ENCODE measurements at places on chromosomes 5 and 9.

- peaks cover 9% of the 10 kb centered on the region for H3K27me3 ChIP-seq
- H3K4me3 ChIP-seq = no peak overlapping the region
- DNase-seq = no peak
- H3K27ac ChIP-seq = no peak overlapping the region
- no peaks in the 10 kb centered on the region for H3K4me1 ChIP-seq
- no peaks in the 10 kb centered on the region for H3K36me3 ChIP-seq
These were observed 172.7 kb upstream of the RFX3 start for GRCh38 chr9:3698531-3698930.

- peaks cover 9% of the 10 kb centered on the region for H3K4me1 ChIP-seq
- H3K27ac ChIP-seq = peak overlapping the region; percentile 35
- H3K4me3 ChIP-seq = peak overlapping the region; percentile 85
- DNase-seq = peak; percentile 32
- peaks cover 3% of the 10 kb centered on the region for H3K27me3 ChIP-seq
These were observed 791 bp downstream of the SLC2A8 start for GRCh38 chr9:127397646-127398274.

GRCh38 chr5:144156767-144157171 lies 13.7 kb downstream of the YIPF5 start:
- H3K27me3 ChIP-seq = no peaks in the 10 kb centered on the region
- H3K36me3 ChIP-seq = peaks cover 3% of the 10 kb centered on the region
- no peak for DNase-seq
- H3K27ac ChIP-seq = peak overlapping the region; percentile 38
- H3K4me3 ChIP-seq = no peak overlapping the region

GRCh38 chr9:110940951-110941557 lies 97.2 kb downstream of the LPAR1 start:
- H3K4me3 ChIP-seq = no peak overlapping the region
- DNase-seq = no peak
- no peaks in the 10 kb centered on the region for H3K27me3 ChIP-seq

- H3K27ac ChIP-seq = no peak overlapping the region
- H3K36me3 ChIP-seq = no peaks in the 10 kb centered on the region
These were observed 126.0 kb upstream of the TMEM161B start for GRCh38 chr5:88394536-88395175.

DNA sequence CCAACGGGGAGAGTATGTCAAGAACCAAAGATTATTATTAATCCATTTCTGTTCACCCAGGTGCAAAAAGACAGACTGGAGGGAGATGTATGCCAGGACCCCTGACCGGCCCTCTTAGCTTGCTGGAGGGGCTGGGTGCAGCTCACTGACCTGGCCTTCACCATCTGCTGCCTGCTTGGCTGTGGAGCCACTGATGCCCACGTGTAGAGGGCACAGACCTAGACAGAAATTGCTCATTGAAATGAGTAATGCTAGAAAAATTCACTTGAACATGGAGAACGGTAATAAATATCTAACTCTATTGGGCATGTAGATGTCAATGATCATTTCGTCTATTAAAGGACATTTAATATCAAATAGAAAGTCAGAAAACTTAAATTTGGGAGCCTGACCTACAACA lies 58.8 kb upstream of the ERCC6L2 start:
- peaks cover 7% of the 10 kb centered on the region for H3K36me3 ChIP-seq
- no peak overlapping the region for H3K4me3 ChIP-seq
- H3K4me1 ChIP-seq = no peaks in the 10 kb centered on the region
- peaks cover 2% of the 10 kb centered on the region for H3K27me3 ChIP-seq

- H3K4me3 ChIP-seq = no peak overlapping the region
- DNase-seq = no peak
- H3K27ac ChIP-seq = peak overlapping the region; percentile 14
- no peaks in the 10 kb centered on the region for H3K27me3 ChIP-seq
These were observed 22.2 kb downstream of the PIK3R1 start for GRCh38 chr5:68237715-68238114.

- H3K4me1 ChIP-seq = no peaks in the 10 kb centered on the region
- H3K4me3 ChIP-seq = no peak overlapping the region
- no peak overlapping the region for H3K27ac ChIP-seq
- H3K27me3 ChIP-seq = peaks cover 8% of the 10 kb centered on the region
These were observed 45.9 kb upstream of the HMCN2 start for GRCh38 chr9:130219661-130220096.

- no peaks in the 10 kb centered on the region for H3K27me3 ChIP-seq
- peaks cover 6% of the 10 kb centered on the region for H3K4me1 ChIP-seq
- H3K36me3 ChIP-seq = no peaks in the 10 kb centered on the region
- H3K4me3 ChIP-seq = peak overlapping the region; percentile 89
- no peak for DNase-seq
- peak overlapping the region; percentile 24 for H3K27ac ChIP-seq
These were observed 720 bp downstream of the NUDT12 start for GRCh38 chr5:103561685-103562452.

- no peak overlapping the region for H3K27ac ChIP-seq
- peaks cover 21% of the 10 kb centered on the region for H3K27me3 ChIP-seq
- no peak for DNase-seq
- H3K36me3 ChIP-seq = no peaks in the 10 kb centered on the region
- H3K4me1 ChIP-seq = no peaks in the 10 kb centered on the region
- H3K4me3 ChIP-seq = no peak overlapping the region
These were observed 210.2 kb downstream of the TSSK1B start for GRCh38 chr5:113224605-113225065.

- no peak for DNase-seq
- H3K27ac ChIP-seq = no peak overlapping the region
- H3K36me3 ChIP-seq = no peaks in the 10 kb centered on the region
- no peak overlapping the region for H3K4me3 ChIP-seq
- peaks cover 11% of the 10 kb centered on the region for H3K27me3 ChIP-seq
These were observed 286.4 kb upstream of the DMAC1 start for GRCh38 chr9:8085986-8086385.

DNA sequence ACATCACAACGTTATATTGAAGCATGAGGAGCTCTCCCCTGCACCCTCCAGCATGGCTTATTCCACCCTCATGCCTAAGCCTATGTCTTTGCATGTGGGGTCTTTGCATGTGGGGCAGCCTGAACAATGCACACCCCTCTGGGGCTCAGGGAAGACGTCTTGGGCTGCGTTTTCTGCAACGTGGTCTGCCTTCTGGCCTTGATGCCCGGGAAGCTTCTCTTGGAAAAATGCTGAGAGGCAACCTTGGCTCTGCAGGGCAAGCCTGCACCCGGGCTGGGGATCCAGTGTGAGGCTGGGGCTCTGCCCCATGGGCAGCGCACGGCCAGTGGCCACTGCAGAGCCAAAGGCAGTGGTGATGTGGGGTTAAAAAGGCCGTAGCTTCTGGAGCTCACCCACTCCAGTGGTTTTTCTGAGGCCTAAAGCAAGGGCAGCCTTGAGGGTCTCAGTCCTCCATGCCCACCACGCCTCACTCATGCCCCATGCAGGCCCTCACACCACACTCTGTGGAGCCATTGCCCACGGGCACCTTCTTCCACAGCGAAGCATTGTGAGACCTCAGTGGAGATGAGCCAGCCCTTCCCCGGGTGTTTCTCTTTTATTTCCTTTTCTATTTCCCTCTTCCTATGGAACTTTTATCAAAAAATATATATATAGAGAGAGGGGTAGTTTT lies 112.2 kb downstream of the MRPL36 start:
- no peaks in the 10 kb centered on the region for H3K36me3 ChIP-seq
- no peak for DNase-seq
- no peaks in the 10 kb centered on the region for H3K4me1 ChIP-seq
- no peak overlapping the region for H3K27ac ChIP-seq

DNA sequence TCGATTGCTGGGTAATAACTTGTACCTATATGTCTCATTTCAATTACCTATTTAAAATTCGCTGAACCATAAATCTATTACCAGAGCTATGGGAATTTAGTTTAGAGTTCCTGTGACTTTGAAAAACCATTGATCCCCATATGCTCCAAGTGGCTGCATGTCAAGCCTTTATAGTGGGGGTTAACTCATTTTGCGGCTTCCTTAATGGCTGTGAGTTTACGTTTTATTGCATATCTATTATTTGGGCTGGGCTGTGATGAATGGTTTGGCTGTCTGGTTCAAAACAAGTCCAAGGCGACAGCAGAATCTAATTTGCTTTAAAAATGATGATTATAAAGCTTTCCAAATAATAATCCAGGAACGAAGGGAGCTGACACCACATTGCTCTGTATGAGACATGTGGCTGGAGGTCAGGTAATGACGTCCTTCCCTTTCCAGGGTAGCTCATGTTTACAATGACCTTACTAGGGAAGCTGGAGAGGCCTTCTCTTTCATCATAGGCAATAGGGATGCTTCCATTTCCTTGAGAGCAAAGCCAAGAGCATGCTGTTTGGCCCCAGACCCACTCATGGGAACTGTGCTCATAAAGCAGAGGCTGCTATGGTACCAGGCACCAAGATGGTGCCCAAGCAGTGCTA lies 258.3 kb downstream of the HSPA4 start:
- H3K27me3 ChIP-seq = peaks cover 11% of the 10 kb centered on the region
- H3K4me1 ChIP-seq = no peaks in the 10 kb centered on the region

DNA sequence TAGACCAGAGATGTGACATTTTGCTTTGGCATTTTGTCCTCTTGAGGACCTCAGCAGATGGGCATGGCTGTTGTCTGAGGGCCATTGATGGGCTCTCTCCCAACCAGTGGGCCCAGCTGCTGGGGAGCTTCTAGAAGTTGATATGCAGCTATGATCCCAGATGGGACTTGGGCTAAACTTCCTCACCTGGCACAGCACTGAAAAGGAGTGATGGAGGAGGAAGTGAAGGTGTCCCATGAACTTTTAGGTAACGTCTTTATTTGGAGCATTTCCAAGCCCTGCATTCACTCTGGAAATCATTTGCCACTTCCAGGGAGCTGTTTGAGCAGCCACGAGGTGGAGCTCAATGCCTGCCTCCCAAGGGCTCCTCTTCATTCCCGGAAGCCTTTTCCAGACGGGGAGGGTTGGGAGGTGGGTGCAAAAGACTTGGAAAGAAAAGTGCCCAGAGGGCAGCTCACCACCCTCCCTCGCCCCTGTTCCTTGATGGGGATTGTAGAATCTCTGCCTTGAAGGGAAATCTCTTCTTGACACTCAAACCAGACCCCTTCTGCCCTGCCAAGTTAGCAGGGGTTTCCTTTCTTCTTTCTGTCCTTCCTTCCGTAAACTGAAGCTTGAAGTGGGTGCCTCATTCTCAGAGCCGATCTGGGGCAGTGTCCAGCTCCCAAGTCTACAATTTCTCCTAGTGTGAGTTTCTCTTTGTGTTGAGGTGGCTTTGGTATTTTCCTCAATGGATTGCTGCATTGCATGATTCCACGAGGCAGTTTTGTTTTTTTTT lies 18.1 kb upstream of the NEUROG1 start:
- peaks cover 36% of the 10 kb centered on the region for H3K27me3 ChIP-seq
- H3K27ac ChIP-seq = no peak overlapping the region
- peaks cover 1% of the 10 kb centered on the region for H3K36me3 ChIP-seq
- no peak for DNase-seq
- no peak overlapping the region for H3K4me3 ChIP-seq

DNA sequence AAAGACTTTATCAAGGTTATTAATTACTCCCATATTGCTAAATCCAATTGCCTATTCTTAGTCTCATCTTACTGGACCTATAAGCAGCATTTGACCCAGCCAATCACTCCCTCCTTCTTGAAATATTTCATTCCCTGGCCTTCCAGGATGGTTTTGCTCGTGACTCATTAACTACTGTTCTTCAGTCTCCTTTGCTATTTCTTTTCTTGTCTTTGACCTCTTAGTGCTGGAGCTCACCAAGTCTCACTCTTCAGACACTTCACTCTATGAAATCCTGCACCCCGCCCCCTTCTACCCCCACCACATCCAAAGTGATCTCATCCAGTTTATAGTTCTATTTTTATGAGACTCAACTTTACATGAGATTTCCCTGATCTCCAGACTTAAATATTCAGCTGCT lies 803.1 kb upstream of the WWC1 start:
- no peak overlapping the region for H3K27ac ChIP-seq
- H3K36me3 ChIP-seq = no peaks in the 10 kb centered on the region
- H3K4me3 ChIP-seq = no peak overlapping the region
- H3K4me1 ChIP-seq = no peaks in the 10 kb centered on the region

- no peak for DNase-seq
- H3K4me1 ChIP-seq = peaks cover 18% of the 10 kb centered on the region
- no peaks in the 10 kb centered on the region for H3K36me3 ChIP-seq
- peaks cover 35% of the 10 kb centered on the region for H3K27me3 ChIP-seq
- H3K27ac ChIP-seq = no peak overlapping the region
- no peak overlapping the region for H3K4me3 ChIP-seq
These were observed 47.8 kb upstream of the IER5L start for GRCh38 chr9:129225815-129226214.

- H3K4me1 ChIP-seq = no peaks in the 10 kb centered on the region
- no peak overlapping the region for H3K27ac ChIP-seq
- H3K27me3 ChIP-seq = peaks cover 6% of the 10 kb centered on the region
These were observed 51.6 kb upstream of the LIFR start for GRCh38 chr5:38607930-38608564.

DNA sequence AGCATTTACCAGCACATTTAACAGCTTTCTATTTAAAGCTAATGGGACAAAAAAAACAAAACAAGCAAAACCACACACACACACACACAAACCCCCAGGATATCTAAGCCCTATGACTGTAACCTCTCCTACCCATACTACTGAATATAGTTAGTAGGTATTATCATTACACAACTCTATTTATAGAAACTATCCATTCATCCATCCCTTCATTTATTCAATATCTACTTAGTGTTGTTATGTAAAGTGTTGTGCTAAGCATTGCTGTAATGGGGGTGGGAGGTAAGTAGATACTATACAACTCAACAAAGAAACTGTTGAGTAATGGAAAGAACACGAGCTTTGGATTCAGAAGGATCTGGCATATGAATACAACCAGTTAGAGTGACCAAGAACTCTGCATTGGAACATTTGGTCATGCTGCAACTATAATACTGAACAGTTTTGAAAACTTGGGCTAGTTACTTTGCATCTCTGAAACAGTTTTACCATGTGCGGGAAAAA lies 82.3 kb upstream of the ZNF608 start:
- no peak for DNase-seq
- H3K27ac ChIP-seq = no peak overlapping the region
- H3K4me3 ChIP-seq = no peak overlapping the region
- H3K36me3 ChIP-seq = no peaks in the 10 kb centered on the region

- peaks cover 68% of the 10 kb centered on the region for H3K4me1 ChIP-seq
- no peaks in the 10 kb centered on the region for H3K27me3 ChIP-seq
- peak; percentile 35 for DNase-seq
- peak overlapping the region; percentile 12 for H3K4me3 ChIP-seq
These were observed 187.9 kb downstream of the PALM2AKAP2 start for GRCh38 chr9:109967651-109968642.

DNA sequence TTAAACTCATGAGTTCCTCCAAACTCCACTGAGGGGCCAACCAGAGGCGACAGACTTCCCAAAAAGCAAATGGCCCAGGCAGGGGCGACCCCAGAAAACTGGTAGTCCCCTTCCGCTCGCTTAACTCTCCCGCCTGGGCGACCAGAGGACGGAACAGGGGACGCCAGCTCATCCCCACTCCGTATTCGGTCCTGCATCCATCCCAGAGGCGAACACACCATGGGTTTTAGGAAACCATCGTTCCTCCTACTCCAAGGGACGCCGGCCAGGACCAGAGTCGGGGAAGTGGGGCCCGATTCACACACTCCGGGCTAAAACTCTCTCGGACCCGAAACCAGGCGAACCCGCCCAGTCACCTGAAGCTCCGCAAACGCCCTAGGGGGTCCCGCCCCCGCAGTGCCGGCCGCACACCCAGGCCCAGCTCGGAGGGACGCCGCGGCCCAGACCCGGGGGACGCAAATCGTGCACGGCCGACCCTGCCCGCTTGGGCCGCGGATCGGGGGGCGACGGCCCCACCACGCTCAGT lies 478 bp downstream of the TEX10 start:
- H3K27me3 ChIP-seq = no peaks in the 10 kb centered on the region
- H3K36me3 ChIP-seq = peaks cover 2% of the 10 kb centered on the region

GRCh38 chr9:91188719-91189590 lies 172.8 kb downstream of the AUH start:
- DNase-seq = no peak
- no peak overlapping the region for H3K4me3 ChIP-seq
- no peaks in the 10 kb centered on the region for H3K36me3 ChIP-seq
- peaks cover 22% of the 10 kb centered on the region for H3K4me1 ChIP-seq

Data from memory B cell (primary cell).